ENCODE measurements at places on chromosomes 13 and 19.

DNA sequence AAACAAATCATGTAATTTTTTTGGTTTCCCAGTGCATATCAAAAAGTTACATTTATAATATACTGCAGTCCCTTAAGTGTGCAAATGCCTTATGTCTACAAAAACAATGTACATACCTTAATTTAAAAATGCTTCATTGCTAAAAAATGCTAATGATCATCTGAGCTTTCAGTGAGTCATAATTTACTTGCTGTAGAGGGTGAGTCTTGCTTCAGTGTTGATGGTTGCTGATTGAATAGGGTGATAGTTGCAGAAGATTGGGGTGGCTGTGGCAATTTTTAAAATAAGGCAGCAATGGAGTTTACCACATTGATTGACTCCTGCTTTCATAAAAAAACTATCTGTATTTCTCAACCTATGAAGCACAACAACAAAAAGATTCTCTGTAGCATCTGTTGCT lies 613.9 kb downstream of the TBC1D4 start:
- DNase-seq = no peak

DNA sequence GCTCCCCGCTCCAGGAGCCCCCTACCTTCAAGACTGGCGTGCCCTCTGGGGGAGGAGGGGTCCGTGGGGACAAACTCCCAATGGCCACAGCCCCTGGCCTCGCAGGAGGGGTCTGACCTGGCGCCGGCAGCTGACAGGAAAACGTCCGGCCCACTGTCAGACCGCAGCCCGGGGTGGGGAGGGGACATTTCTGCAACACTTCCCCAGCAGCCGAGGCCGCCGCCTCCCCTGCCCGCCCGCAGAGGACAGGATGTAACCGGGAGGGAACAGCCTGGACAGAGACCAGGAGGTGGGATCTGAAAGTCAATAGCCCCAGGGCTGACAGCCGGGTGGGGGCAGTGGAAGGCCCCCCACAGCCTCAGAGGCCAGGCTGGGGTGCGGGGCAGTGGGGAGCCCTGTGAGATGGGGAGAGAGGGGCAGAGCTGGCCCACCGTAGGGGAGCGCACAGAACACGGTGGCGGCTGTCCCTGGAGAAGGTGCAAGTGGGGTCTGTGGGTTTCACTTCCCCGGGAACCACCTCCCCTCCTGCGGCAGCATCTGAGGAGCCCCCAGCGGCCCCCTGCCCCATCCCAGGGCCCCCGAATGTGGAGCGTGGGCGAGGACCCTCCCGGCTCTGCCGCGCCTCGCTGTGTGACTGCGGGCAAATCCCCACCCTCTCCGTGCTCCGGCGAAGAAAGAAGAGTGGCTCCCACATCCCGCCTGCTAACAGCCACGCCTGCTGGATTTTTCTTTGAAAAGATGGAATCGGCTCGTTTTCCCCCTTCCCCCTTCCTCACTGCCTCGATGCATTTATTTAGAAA lies at the start of gene PEAK3:
PEAK3 (minus strand) TSS at position 114 of the 800 bp plus-strand sequence. CDS start 1,244 bp downstream, outside the sequence.
- peak; percentile 86 for DNase-seq

- DNase-seq = no peak
These were observed 38.7 kb upstream of the FLT1 start for GRCh38 chr13:28533441-28534166.

- DNase-seq = no peak
These were observed 1.2 kb downstream of the CDK8 start for GRCh38 chr13:26255115-26255514.

- peak; percentile 91 for DNase-seq
These were observed 3.5 kb downstream of the LYPD5 start for GRCh38 chr19:43798546-43799409.

DNA sequence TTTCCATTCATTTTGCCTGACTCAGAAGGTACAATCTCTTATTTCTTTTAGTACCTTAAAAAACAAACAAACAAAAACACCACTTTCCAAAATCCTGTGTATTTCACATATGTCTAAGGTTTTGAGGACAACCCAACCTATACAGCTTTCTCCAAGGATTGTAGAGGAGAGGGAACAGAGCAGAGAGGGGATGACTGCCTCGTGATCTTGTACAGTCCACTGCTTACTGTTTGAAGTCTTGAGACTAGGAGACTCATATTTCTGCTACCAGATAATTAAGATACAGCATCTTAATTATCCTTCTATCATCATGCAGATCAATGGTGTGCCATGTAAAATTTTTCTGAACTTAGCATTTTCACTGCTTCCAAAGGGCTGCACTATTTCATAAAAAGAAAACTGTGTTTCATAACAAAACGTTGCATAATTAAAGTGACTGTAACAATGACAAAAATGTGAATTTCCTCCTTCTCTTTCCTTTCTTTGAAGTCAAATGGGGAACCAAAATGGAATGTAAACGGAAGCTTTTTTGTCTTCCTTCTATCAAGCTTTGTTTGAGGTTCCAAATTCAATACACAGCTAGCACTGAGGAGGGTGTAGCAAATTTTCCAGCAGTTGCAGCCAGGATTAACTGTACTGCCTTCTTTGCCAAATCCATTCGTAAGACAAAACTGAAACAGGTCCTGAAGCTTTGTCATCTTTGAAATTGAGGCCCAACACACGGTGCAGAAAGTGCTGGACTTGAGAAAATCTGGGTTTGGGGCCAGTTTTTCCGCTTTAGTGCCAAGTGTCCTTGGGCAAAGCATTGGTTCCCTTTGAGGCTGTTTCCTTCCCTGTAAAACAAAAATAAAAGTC lies 34.9 kb upstream of the RCBTB2 start:
- DNase-seq = no peak

- DNase-seq = peak; percentile 67
These were observed 934 bp downstream of the N4BP2L2 start for GRCh38 chr13:32537580-32538142.

- DNase-seq = no peak
These were observed 23.1 kb upstream of the EIF3G start for GRCh38 chr19:10142701-10143375.

DNA sequence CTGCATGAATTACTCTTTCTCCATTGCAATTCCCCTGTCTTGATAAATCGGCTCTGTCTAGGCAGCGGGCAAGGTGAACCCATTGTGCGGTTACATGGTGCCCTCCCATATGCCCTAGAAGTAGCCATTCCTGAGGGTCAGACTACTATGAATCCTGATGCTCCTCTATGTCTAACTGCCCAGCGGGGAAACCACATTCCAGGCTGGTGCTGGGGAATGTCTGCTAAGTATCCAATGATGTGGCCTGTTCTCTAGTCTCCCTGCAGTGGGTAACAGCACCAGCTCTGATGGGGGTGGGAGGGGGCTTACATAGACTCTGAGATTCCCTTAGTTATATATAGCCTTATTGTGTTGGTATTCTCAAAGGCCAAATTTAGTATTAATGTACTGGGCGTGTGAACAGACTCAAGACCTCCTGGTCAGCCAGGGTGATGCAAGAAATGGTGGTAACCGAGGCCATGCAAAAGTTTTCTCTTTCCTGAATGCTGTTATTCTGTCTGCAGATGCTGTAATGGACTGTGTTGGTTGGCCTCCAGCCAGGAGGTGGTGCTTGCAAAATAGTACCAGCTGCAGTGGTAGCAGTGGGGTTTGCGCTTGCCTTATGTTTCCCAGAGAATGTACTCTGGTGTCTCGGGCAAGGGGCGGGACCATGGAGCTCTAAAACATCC lies 564.8 kb upstream of the SLITRK1 start:
- no peak for DNase-seq

- no peak for DNase-seq
These were observed 17.6 kb upstream of the WDR18 start for GRCh38 chr19:966485-967088.

DNA sequence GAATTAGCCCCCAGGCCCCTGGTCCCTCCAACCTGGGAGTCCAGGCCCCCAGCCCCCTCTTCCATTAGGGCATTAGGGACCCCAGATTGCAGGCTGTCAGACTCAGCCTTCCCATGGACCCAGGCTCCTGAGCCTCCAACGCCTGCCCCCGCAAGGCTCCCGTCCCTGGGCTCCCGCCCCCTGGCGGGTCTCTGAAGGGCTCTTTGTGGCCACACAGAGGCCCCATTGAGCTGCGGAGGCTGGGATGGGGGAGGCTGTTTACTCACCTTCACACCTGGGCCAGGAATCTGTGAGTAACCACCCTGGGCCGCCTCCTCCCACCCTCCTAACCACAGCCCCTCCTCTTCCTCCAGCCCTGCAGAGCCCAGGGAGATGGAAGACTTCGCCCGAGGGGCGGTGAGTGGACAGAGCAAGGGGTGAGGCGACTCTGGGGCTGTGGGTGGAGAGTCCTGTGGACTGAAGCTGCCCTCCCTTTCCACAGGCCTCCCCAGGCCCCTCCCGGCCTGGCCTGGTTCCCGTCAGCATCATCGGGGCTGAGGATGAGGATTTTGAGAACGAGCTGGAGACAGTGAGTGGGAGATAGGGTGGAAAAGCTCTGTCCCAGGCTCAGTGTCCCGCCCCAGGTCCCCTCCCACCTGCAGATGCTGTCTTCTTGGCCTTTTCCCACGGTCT lies 4.9 kb downstream of the ARHGEF1 start:
- peak; percentile 97 for DNase-seq

GRCh38 chr19:48424694-48425219 lies 21.0 kb upstream of the GRWD1 start:
- peak; percentile 80 for DNase-seq

- DNase-seq = peak; percentile 91
These were observed 412.8 kb downstream of the ZNF536 start for GRCh38 chr19:30784850-30785457.

GRCh38 chr13:111572956-111573761 lies 252.7 kb downstream of the TEX29 start:
- DNase-seq = no peak

- no peak for DNase-seq
These were observed 238.2 kb upstream of the HTR2A start for GRCh38 chr13:47134939-47135489.

- no peak for DNase-seq
These were observed 1397.0 kb downstream of the UQCRFS1 start for GRCh38 chr19:27815985-27816384.

GRCh38 chr13:27289011-27289665 lies 18.5 kb downstream of the RASL11A start:
- no peak for DNase-seq

GRCh38 chr13:63901630-63902029 lies 2486.0 kb upstream of the PCDH20 start:
- peak; percentile 55 for DNase-seq

- DNase-seq = peak; percentile 99
These were observed 2.9 kb downstream of the IER2 start for GRCh38 chr19:13152974-13153568.

- peak; percentile 86 for DNase-seq
These were observed 610 bp downstream of the ZNF791 start for GRCh38 chr19:12611361-12611699.

DNA sequence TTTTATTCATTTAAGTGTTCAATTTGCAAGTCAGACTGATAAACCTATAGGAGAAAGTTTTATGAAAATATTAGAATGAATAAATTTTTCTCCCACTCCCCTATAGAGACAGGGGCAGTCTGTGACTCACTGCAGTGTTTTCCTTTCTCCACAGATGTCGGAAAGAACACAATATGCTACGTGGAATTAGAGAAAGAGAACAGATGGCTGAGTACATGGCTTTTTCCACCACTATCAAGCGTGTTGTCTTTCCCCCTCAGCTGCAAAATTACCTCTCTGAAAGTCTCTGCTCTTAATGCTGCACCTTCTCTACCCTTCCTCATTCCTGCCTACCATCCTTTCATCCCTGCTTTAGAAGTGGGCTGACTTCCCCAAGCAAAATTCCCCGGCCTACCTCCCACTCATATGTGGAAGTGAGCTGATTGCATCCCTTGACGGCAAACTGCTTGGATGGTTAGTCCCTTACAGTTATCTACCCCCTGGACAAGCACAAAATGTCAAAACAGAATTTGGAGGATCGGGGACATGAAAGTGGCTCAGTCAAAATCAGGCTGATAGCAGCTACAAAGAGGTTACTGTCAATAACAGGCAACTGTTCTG lies 30.0 kb downstream of the FLT1 start:
- no peak for DNase-seq

DNA sequence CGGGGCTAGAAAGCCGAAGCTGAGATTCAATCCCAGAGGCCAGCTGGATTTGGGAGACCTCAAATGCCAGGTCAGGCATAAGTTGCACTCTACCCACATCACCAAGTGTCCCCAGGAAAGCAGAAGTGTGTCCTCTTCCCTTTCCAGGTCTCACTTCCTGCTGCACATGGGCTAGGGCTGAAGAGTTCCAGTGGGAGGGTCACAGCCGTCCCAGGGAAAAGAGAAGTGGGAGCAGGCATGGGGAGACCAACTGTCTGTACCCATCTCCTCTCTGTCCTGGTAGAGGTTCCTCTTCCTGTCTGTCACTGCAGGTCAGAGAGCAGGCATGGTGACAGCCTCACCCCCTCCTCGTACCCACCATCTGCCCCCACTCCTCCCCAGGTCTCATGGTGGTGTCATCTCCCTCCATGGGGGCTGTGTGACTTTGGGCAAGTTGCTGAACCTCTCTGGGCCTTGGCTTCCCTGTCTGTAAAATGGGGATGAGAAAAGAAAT lies 14.8 kb downstream of the AXL start:
- no peak for DNase-seq

GRCh38 chr13:46173656-46174055 lies 8.3 kb downstream of the LCP1 start:
- no peak for DNase-seq

GRCh38 chr19:5997371-5997770 lies 19.4 kb upstream of the RANBP3 start:
- peak; percentile 86 for DNase-seq

DNA sequence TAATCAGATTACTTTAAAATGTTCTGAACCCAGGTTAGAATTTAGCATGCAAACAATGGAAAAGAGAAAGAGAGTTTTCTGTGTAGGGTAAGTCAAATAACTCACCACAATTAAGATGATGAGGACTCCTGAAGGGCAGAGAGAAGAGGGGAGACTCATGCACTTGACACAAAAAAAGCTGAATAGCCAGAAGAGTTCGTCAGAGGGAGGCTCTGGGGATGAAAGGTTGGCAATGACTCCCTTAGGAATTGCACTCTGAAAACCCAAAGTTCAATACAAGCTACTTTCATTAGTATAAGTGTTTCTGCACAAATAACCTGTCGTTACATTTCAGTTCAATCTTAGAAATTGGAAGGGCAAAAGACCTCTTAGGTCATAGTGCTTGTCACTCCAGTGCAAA lies 434.4 kb upstream of the PCDH9 start:
- DNase-seq = no peak

DNA sequence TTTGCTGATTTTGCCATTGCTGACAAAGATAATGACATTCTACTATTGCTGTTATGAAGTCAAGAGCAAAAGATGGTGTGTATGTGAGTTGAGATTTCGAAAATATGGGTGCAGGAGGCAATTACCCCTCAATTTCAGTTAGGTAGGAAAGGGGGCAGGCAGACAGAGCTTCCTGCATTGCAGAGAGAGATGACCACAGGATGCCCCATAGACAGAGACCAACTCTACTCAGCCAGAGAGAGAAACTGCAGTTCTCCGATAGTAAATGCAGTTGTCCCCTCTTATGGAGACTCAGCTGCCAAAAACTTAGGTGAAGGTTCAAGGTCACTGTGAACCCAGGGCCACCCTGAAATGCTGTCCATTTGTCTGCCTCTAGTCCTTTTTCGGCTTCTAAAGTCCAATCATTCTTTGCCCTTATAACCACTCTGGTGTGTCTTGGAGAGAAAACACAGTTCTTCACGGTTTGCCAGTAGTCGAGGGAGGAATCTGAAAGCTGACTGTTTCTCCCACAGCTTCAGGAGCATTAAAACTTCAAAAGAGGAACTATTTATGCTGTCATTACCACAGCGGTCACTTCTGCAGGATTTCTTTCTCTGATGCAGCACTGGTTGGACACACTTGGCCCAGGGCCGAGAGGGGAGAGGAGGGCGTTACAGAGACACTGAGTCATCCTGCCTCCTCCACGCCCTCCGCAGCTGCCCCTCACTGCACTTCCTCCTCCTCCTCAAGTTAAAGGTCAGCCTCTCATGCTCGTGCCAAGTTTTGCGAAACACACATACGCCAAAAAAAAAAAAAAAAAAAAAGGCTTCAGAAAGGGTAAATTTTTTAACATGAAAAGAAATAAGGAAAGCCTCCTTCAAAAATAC lies 264.3 kb downstream of the FOXO1 start:
- DNase-seq = no peak

All from endodermal cell (in vitro differentiated cells).